Erythroblast (primary cell): ENCODE measurements at places on chromosomes 1 and 21.
A peak's percentile ranks its signal among the peaks of the same experiment; 100 is the strongest.

GRCh38 chr1:51285055-51285454 is 45.3 kb downstream of the TTC39A start:
- peak; percentile 66 for DNase-seq

DNA sequence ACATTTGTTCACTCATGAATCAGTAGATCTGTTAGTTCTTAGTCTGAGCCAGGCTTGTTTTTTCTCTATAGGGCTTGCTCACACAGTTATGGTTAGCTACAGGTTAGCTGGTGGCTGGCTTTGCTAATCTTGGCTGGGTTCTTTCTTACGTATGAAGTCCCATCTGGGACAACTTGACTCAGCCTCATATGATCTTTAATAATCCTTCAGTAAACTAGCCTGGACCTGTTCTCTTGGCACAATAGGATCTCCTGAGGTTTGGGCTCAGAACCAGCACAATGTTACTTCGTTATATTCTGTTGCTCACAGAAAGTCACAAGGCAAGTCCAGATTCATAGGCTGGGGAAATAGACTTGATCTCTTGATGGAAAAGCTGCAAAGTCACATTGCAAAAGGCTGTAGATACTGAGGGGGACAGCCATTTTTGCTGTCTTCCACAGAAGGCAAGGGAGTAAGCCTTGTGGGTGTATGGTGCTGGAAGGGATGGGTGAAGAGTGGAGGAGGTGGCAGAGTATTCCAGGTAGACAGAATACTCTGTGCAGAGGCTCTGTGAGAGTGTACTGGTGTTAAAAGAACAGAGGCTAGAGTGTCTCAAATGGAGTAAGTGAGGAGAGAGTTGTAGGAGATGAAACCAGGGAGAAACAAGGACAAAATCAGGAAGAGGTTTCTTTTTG is 24.4 kb downstream of the EFCAB7 start:
- no peak for DNase-seq

DNA sequence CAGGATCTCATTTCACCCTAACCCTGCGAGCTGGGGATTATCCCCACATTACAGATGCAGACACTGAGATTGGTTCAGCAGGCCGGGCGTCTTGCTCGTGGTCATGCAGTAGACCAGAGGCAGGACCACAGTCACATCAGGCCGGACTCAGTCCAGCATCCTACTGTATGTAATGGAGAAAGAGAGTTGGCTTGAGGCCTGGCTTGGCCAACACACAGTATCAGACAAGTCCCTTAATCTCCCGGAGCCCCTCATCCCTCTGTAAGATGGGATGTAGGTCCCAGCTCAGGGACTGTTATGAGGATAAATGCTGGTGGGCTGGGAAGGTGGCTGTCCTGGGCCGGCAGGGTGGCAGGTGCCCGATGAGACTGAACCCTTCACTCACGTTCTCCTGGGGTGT is 66.1 kb upstream of the ACTL8 start:
- no peak for DNase-seq

DNA sequence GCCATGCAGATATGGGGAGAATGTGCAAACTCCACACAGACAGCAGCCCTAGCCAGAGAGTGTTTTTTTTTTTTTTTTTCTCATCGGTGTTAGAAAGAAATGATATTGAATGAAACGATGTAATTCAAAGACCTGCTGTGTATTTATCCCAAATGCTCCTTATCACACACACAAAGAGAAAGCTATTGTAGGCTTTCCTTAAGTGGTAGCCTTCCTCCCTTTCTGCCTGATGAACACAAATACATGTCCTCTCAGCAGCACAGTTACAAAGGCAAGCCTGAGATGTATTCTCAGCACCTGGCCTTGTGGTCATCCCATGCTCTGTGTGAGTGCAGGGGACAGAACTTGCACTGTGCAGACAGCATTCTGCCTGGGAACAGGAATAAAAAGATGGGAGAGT is 93.8 kb downstream of the PLPPR5 start:
- DNase-seq: no peak

DNA sequence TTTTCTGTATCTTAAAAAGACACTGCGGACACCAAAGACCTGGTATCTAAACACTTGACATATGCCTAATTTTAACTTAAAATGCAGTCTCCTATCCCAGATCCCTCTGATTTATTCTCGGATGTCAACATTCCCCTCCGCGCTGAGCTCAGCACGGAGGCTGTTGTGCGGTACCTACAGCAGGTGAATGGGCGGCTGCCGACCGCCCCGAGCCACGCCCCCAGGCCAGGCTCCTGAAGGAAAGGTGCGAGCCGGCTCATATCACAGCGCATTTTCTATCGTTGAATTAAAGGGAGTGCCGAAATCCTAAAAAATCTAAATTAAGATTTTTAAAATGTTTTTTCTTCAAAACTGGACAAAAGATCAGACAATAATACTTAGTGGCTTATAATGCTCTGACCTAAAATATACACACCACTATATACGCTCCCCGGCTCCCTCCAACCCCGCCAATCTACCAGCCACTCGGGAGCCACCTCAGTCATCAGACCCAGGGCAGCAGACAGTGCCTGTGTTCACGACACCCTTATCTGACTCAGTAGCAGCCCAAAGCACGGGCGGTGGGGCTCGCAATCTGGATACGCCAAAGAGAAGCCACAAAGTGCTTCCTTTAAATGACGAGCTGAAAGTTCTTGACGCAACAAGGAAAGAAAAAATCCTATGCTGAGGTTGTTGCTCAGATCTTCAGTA is 4.1 kb downstream of the WRAP73 start:
- no peak for DNase-seq

DNA sequence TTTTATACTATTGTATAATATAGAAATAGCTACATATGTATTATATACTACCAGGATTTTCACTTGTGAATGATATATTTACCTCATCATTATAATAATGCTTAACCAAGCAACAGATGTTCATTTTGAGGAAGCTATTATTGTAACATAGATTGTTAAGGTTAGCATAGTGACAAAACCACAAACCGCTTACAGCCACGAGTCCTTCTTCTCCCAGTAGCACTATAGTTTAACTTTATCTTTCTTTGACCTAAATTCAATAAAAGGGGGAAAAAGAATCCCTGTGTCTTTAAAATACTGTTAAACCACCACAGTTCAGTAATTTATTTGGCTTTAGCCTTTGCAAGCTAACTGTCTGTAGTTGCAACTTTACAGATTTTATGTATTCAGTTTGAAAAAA is 1039.4 kb upstream of the B3GALT2 start:
- DNase-seq: no peak

- DNase-seq: no peak
These were observed 18.4 kb upstream of the GADD45A start for GRCh38 chr1:67666636-67667035.
